ENCODE measurements at places on chromosomes 1 and 21. TPM values are rescaled to one million over a fixed set of nuclear protein-coding genes. Genes with fewer than 3 reads are reported as not detected.
A peak's percentile ranks its signal among the peaks of the same experiment; 100 is the strongest.

Gene PGLYRP4
- total RNA-seq: not detected

Gene FAM177B
- total RNA-seq: not detected

Gene PDXK
- total RNA-seq: 126 TPM

Gene SHE
- 0.07 TPM for total RNA-seq

Gene DNAJC28
- 0.75 TPM for total RNA-seq

Gene MACF1
- total RNA-seq: 240 TPM

Gene SLFNL1
- 0.07 TPM for total RNA-seq

Gene SLC5A9
- total RNA-seq: not detected

Gene GBP4
- total RNA-seq: 29.9 TPM

Gene GPR25
- total RNA-seq: not detected

Gene NPHP4
- 14.6 TPM for total RNA-seq

Gene LENEP
- total RNA-seq: 0.56 TPM

Gene NTNG1
- total RNA-seq: not detected

Gene CHIA
- total RNA-seq: not detected

Gene IL19
- 0.21 TPM for total RNA-seq

Gene RGS18
- total RNA-seq: 0.19 TPM

DNA sequence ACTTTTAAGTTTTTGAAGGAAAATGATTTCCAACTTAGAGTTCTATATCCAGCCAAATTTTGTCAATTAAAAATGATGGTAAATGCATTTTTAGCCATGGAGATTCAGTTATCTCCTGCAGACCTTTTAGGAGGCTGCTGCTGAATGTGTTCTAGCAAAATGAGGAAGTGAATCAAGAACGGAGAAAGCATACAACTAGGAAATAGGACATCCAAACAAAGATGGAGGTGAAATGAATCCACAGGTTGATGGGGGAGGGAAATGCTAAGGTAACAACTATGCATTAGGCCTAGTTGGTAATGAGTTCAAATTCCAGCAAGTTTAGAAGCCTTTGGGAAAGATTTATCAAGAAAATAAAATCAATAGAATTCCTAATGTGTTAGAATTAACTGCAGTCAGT, 80.5 kb downstream of the FNBP1L start:
- DNase-seq: no peak

DNA sequence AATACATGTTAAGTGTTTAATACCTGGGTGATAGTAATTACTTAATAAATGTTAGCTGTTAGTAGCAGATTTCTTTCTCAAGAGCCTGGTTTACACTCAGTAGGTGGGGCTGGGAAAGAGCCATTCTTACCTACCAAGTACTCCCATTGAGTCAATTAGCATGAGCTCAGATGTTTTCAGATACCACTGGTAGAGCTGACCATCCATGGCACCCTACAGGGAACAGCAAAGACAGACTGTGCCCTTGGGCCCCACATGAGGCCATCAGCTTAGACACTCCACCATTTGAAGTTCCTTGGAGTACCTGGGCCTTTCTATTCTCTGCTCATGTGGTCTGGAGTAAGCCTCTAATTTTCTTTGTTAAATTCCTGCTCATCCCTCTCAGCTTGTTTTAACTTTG, 179.3 kb downstream of the CACNA1E start:
- no peak for DNase-seq

- DNase-seq: no peak
Observed at GRCh38 chr1:245375789-245376460, 221.1 kb downstream of the KIF26B start.

- no peak for DNase-seq
Observed at GRCh38 chr1:74426208-74426937, 86.0 kb downstream of the LRRC53 start.

DNA sequence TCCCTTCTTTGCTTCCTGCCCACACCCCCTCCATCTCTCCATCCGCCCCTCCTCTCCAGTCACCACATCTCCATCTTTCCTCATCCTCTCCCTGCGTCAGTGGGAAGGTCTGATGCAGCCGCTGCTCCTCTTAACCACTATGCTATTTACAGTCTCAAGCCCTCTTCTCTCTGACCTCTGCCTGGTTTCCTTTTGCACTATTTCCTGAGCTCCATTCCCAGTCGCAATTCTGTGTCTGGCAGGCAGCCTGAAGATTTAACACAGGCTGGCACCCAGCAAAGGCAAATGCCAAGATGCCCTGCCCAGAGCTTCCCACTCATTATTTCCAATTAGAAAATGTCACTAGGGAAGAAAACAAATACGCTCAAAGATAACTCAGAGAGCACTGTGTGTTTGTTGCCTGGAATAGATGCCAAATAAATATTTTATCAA, 89.6 kb upstream of the LPGAT1 start:
- DNase-seq: no peak

- DNase-seq: no peak
Observed at GRCh38 chr1:29934255-29934772, 698.0 kb downstream of the PTPRU start.

- peak; percentile 16 for DNase-seq
Observed at GRCh38 chr1:29113413-29114117, 10.1 kb downstream of the TMEM200B start.

GRCh38 chr1:959731-960362, 537 bp upstream of the KLHL17 start:
- DNase-seq: no peak

DNA sequence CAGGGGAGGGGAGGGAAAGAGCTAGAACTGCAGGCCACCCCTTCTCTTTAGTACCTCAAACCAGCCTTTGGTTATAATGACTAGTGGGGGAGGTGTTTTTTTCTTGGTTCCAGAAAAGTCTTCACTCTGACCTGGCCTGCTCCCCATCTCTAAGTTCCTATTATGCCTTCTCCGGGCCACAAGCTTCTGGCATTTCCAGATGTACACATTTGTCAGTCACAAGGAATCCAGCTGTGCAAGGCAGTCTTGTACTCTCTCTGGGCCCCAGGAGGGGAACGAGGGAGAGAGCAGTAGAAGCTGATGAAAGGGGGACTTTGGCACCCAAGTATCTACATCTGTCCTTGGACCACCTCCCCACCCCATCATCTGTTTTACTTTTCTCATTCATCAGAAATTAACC, 2.7 kb upstream of the FALEC start:
- no peak for DNase-seq

GRCh38 chr1:28530456-28530855, 22.4 kb upstream of the TRNAU1AP start:
- no peak for DNase-seq

- no peak for DNase-seq
Observed at GRCh38 chr1:38095454-38095931, 48.9 kb upstream of the POU3F1 start.

- no peak for DNase-seq
Observed at GRCh38 chr1:204349602-204350001, 10.1 kb downstream of the PLEKHA6 start.

DNA sequence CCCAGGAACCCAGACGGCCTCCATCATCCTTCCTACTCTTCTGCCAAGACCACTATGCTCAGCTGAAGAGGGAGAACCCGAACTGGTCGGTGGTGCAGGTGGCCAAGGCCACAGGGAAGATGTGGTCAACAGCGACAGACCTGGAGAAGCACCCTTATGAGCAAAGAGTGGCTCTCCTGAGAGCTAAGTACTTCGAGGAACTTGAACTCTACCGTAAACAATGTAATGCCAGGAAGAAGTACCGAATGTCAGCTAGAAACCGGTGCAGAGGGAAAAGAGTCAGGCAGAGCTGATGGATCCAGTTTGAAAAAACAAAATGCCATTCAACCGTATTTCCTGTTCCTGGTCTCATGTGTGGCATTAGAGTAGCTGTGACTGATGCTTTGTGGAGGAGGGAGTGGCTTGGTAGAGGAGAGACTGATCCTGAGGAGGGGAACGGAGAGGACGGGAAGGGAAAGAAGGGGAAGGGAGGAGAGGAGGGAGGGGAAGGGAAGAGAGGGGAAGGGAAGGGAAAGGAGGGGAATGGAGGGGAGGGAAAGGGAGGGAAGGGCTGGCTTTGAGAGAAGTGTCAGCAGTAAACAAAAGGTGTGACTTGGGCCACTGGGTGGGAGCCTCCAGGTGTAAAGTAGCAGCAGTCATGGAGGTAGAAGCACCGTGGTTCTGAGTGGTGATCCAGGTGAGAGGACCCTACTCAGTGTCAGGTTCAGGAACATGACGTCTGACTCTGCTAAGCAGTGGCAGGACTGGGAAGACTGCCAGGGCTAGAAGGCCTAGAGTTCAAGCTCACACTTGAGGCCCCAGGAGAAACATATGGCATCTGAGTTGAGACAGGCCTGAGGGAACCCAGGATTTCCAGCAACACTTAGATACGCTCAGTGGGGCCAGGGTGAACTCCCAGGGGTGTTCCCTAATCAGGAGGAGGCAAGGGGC, 846 bp downstream of the HMGB4 start:
- DNase-seq: no peak

- DNase-seq: no peak
Observed at GRCh38 chr1:39450956-39451606, 40.4 kb upstream of the BMP8A start.

- no peak for DNase-seq
Observed at GRCh38 chr1:244874974-244875579, 10.7 kb upstream of the HNRNPU start.

DNA sequence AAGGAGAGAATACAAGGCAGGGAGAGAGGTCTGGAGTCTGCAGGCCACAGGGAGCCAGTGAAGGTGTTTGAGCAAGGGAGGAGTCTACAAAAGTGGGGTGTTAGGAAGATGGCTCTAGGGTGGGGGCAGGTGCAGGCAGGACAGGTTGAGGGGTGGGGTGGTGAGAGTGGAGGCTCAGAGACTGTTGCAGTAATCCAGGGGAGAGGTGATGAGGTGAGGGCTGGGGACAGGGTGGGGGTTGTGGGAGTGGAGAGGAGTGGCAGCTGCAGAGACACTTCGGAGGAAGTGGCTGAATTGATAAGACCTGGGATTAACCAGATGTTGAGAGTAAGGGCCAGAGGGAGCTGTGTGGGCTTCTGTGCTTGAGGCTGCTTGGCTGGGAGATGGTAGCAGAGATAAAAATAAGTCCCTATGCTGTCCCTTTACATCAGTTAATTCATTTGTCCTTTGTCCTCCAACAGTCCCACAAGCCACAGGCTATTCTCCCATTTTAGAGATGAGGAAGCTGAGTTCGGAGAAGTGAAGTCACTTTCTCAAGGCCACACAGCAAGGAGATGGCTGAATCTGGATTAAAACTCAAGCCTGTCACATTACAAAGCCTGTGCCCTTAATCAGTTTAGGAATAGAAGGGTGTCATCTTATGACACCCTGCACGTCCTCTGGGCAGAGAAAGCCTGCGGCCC, 54.8 kb upstream of the SYNC start:
- DNase-seq: no peak

GRCh38 chr1:178997428-178997827, 28.3 kb upstream of the FAM20B start:
- DNase-seq: no peak

- no peak for DNase-seq
Observed at GRCh38 chr1:3529099-3529729, 74.7 kb downstream of the ARHGEF16 start.

- DNase-seq: no peak
Observed at GRCh38 chr1:70583522-70583921, 172.5 kb downstream of the CTH start.

DNA sequence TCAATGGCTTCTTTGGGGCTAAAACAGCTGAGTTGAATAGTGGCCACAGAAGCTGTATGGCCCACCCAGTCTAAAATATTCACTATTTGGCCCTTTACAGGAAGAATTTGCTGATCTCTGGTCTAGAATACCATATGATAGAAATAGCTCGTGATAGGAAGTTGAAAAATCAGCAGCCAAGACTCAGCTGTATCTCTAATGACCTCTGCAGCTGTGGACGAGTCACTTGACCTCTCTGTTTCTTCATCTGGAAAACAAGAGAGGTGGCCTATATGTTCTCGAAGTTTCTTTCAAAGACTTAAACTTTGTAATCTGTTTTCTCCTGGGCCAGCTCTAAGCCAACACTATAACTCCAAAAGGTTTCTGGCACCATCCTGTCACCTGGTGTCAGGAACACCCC, 129.2 kb downstream of the ZBTB18 start:
- no peak for DNase-seq

DNA sequence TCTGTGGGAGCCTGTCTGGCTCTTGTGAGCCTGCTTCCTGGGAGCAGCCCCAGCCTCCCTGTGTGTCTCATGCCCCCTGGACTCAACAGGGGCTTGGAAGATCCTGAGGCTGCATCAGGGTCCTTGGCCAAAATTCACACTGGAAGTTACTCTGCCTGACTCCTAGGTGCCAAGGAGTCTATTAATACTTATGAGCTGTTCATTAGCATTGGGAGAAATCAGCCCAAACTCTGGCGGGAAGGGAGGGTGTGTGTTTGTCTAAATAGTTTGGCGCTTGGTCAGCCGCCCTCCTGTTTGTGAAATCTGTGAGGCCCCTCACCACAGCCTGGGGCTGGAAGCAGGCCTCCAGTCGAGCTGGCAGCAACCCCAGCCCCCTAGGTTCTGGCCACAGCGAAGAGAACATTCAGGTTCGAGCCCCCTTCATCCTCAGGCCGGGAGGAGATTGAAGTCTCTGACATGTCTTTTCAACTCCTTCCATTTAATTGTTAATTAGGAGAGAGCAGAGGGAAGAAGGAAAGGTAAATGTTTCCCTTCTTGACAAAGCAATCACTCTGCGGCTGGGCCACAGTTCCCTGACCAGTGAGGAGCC, 82.1 kb upstream of the F3 start:
- no peak for DNase-seq

GRCh38 chr1:117683571-117684285, 77.9 kb downstream of the TENT5C start:
- DNase-seq: no peak

GRCh38 chr21:41317458-41317857, 857 bp downstream of the FAM3B start:
- DNase-seq: no peak

- DNase-seq: no peak
Observed at GRCh38 chr1:232178191-232178590, 451.7 kb downstream of the SIPA1L2 start.

DNA sequence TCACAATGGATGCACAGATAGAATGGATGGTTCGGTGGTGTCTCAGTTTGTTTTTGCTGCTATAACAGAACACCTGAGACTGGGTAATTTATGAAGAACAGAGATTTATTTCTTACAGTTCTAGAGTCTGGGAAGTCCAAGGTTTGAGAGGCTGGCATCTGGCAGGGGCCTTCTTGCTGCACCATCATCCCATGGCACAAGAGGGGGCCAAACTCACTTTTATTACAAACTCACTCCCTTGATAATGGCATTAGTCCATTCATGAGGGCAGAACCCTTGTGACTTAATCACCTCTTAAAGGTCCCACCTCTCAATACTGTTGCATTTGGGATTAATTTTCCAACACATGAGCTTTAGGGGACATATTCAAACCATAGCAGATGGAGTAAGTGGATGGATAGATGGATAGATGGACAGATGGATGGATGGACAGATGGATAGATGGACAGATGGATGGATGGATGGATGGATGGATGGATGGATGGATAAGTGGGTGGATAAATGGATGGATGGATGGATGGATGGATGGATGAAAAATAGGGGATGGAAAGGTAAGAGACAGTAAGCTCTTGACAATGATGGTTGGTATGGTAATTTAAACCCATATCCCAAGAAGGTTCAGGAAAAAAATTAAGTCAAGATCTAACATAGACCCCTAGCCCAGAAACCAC, 16.5 kb downstream of the CAMK2N1 start:
- no peak for DNase-seq

All from activated CD4-positive, alpha-beta memory T cell treated with anti-CD3 and anti-CD28 coated beads for 36 hours (primary cell).